Right lobe of liver (tissue), 6 donors: ENCODE measurements at places on chromosomes 7 and 10.

DNA sequence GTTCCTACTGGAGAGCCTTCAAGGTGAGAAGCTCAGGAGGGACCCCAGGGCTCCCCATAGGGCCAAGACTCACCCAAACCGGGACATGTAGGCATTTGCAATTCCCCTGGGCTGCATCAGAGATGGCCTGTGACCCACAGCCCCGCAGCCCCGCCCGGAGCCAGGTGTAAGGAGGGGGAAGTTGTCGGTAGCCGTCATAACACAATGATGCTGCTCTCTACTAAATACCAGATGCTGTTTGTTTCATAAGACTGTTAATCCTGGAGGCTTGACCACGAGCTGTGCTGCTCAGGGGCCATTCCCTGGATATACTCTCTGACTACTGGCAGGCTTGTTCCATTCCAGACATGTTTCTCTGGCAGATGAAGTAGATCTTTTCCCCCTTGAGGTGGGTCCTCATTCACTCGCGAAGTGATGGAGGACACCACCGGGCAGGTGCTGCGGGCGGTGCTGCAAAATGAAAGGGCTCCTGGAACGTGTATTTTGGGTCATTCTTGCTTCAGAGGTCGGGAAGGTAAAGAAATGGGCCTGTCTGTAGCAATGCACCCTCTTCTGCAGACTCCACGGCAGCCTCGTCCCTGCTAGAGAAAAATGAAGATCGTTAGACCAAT, 61.1 kb downstream of the MKI67 start:
- H3K27ac ChIP-seq: peak overlapping the region; percentile 62
- no peaks in the 10 kb centered on the region for H3K4me1 ChIP-seq
- no peaks in the 10 kb centered on the region for H3K36me3 ChIP-seq
- DNase-seq: no peak

- DNase-seq: no peak
- peak overlapping the region; percentile 80 for H3K4me3 ChIP-seq
- no peaks in the 10 kb centered on the region for H3K4me1 ChIP-seq
These were observed 809 bp upstream of the OGA start for GRCh38 chr10:101818872-101819633.

DNA sequence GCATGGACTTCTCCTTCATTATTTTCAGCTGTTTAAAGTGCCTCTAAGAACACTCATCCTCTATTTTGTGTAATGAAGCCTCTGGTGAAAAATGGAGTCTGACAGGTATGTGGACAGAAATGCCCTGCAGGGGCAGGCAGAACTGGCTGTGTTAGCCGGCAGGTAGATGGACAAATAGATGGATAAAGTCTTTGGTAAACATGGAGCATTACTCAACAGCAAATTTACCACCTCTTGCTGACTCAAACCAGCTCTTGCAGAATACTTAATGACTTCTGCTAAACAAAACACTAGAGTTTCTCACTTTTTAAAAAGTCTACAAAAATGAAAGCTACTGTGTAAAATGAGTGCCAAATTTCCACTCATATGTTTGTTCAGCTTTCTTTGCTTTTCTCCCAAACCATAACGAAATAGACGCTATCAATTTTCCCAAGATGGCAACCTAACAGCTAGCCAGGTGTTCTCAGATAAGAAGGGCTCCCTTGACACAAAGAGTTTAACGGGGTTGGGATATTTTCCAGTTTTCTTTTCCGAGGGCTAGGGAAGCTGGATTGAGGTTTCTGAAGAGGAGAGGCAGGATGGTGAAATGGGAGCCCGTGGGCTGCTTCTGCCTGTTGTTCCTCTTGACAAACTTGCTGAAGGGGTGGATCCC, 71.9 kb upstream of the HABP2 start:
- DNase-seq: peak; percentile 60
- H3K4me1 ChIP-seq: peaks cover 19% of the 10 kb centered on the region
- H3K36me3 ChIP-seq: no peaks in the 10 kb centered on the region
- H3K27me3 ChIP-seq: no peaks in the 10 kb centered on the region
- no peak overlapping the region for H3K4me3 ChIP-seq

DNA sequence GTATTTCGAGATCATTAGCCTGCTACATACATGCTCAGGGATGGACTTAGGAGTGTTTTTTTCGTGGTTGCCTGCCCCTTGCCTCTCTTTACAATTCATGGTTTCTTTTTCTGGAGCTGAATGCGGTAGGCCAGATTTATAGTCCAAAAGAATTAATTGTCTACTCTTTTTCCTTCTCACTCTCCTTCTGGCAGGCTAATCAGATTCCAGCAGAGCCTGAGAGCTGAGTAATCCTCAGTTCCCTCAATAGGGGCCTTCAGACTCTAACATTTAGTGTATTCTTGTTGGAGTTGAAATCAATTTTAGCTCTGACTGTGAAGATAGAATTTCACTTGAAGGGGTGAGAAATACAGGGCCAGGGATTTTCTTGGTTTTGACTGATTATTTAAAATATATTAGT, 16.4 kb downstream of the SORCS3 start:
- H3K4me3 ChIP-seq: no peak overlapping the region
- DNase-seq: no peak
- no peaks in the 10 kb centered on the region for H3K36me3 ChIP-seq
- no peak overlapping the region for H3K27ac ChIP-seq
- H3K27me3 ChIP-seq: no peaks in the 10 kb centered on the region
- no peaks in the 10 kb centered on the region for H3K4me1 ChIP-seq

- no peaks in the 10 kb centered on the region for H3K4me1 ChIP-seq
- no peaks in the 10 kb centered on the region for H3K27me3 ChIP-seq
- H3K4me3 ChIP-seq: no peak overlapping the region
- H3K27ac ChIP-seq: no peak overlapping the region
- H3K36me3 ChIP-seq: no peaks in the 10 kb centered on the region
These were observed 28.4 kb upstream of the AGK start for GRCh38 chr7:141522657-141523342.

GRCh38 chr10:93369588-93370164, 112.5 kb downstream of the MYOF start:
- DNase-seq: no peak
- no peaks in the 10 kb centered on the region for H3K4me1 ChIP-seq
- no peak overlapping the region for H3K4me3 ChIP-seq
- no peak overlapping the region for H3K27ac ChIP-seq
- no peaks in the 10 kb centered on the region for H3K36me3 ChIP-seq

DNA sequence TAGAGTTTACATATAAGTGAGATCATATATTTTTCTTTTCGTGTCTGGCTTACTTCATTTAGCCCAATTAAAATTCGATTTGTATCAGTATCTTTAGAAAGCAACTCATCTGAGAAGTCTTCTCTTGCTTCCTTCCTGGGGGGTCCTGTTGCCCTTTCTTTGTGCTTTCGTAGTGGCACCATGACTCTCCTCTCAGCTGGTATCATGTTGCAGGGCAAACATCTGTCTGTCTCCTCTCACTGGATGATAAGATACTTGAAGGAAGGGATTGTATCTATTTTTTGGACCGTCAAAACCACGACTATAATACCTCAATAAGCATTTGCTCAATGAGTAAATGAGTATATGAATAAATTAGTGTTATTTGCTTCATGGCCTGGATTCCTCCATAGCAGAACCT, 382.5 kb upstream of the SORCS1 start:
- no peaks in the 10 kb centered on the region for H3K4me1 ChIP-seq
- H3K36me3 ChIP-seq: no peaks in the 10 kb centered on the region
- H3K4me3 ChIP-seq: no peak overlapping the region
- H3K27ac ChIP-seq: no peak overlapping the region
- H3K27me3 ChIP-seq: no peaks in the 10 kb centered on the region

GRCh38 chr10:51145375-51145774, 71.1 kb downstream of the PRKG1 start:
- no peaks in the 10 kb centered on the region for H3K27me3 ChIP-seq
- no peak overlapping the region for H3K4me3 ChIP-seq
- no peak for DNase-seq
- no peak overlapping the region for H3K27ac ChIP-seq

GRCh38 chr7:16071246-16071857, 350.0 kb downstream of the CRPPA start:
- H3K4me1 ChIP-seq: no peaks in the 10 kb centered on the region
- no peaks in the 10 kb centered on the region for H3K36me3 ChIP-seq
- no peak for DNase-seq
- peak overlapping the region; percentile 34 for H3K4me3 ChIP-seq
- H3K27ac ChIP-seq: no peak overlapping the region

GRCh38 chr10:52314822-52315552, 906 bp downstream of the DKK1 start:
- H3K4me3 ChIP-seq: peak overlapping the region; percentile 46
- no peak overlapping the region for H3K27ac ChIP-seq
- peaks cover 19% of the 10 kb centered on the region for H3K4me1 ChIP-seq
- no peaks in the 10 kb centered on the region for H3K36me3 ChIP-seq
- DNase-seq: peak; percentile 27

DNA sequence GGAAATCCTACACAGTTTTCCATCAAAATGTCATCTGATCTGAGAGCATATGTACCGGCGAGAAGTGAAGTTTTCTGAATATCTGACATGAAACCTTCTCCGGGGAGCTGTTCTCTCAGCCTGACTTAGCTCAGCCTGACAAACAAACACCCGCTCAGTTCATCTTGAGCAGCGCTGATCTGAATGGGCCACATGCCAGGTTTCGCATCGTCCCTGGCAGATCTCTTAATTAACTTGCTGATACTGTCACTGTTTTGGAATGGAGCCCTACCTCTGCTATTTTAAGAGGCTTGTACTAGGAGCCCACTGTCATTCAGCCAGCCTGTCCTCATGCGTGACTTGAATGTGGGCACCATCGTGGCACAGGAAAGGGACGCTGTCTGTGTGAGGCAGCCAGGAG, 109.2 kb downstream of the STRA8 start:
- H3K4me3 ChIP-seq: no peak overlapping the region
- H3K27me3 ChIP-seq: no peaks in the 10 kb centered on the region
- H3K4me1 ChIP-seq: peaks cover 6% of the 10 kb centered on the region
- no peak overlapping the region for H3K27ac ChIP-seq
- no peak for DNase-seq
- H3K36me3 ChIP-seq: no peaks in the 10 kb centered on the region

DNA sequence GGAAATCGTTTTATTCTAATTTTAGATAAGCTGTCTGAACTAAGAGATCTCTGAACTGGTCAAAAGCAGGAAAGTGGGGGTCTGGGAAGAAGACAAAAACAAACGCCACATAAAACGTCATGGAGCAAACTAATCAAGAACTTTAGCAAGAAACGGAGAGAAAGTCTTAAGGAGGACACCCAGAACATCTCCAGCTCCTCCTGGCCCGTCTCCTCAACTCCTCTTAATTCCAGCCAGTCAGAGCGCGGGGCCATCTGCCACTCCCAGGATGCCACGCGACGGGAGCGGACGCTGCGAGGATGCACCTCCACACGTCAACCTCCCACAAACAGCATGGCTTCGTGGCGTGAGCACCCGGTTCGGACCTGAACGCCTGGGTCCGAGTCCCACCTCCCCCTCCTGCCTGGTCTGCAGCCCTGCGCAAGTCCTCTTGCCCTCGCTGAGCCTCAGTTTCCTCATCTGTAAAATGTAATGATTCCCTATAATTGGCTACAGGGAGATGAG, 598 bp downstream of the MMS19 start:
- peak; percentile 76 for DNase-seq
- peak overlapping the region; percentile 65 for H3K27ac ChIP-seq
- H3K36me3 ChIP-seq: no peaks in the 10 kb centered on the region
- H3K27me3 ChIP-seq: no peaks in the 10 kb centered on the region
- peaks cover 15% of the 10 kb centered on the region for H3K4me1 ChIP-seq

DNA sequence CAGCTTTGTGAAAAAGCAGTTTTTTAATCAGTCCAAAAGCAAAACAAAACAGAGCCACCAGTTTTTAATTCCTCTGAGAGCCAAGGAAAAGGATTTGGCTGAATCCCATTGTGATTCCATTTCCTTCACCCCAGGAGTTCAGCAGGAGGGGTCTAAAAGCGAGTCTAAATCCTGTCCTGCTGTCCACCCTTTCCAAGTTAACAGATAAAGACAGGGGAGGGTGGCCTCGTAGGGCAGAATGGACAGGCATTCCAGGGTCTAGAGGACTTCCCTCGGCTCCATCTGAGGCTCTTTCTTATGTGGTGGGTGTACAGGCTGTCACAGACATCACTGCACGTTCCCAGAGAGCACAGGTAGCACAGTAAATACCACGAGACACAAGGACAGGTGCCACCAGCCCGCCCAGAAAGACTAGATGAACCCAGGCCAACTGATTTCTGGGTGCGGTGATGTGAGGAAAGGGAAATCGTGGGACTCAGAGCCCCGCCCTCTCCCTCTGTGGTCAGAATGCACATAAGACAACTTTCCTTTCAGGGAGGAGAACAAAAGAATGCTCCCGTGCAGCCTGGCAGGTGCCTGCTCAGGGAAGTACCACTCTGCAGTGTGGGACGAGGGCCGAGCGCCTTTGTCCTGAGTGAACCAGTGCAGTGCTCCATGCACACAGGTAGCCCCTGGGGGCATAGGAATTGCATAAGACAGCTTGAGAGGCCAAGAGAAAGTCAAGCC, 119.7 kb downstream of the ABLIM1 start:
- DNase-seq: no peak
- H3K4me3 ChIP-seq: no peak overlapping the region
- peaks cover 4% of the 10 kb centered on the region for H3K36me3 ChIP-seq
- no peaks in the 10 kb centered on the region for H3K4me1 ChIP-seq
- no peaks in the 10 kb centered on the region for H3K27me3 ChIP-seq
- no peak overlapping the region for H3K27ac ChIP-seq

DNA sequence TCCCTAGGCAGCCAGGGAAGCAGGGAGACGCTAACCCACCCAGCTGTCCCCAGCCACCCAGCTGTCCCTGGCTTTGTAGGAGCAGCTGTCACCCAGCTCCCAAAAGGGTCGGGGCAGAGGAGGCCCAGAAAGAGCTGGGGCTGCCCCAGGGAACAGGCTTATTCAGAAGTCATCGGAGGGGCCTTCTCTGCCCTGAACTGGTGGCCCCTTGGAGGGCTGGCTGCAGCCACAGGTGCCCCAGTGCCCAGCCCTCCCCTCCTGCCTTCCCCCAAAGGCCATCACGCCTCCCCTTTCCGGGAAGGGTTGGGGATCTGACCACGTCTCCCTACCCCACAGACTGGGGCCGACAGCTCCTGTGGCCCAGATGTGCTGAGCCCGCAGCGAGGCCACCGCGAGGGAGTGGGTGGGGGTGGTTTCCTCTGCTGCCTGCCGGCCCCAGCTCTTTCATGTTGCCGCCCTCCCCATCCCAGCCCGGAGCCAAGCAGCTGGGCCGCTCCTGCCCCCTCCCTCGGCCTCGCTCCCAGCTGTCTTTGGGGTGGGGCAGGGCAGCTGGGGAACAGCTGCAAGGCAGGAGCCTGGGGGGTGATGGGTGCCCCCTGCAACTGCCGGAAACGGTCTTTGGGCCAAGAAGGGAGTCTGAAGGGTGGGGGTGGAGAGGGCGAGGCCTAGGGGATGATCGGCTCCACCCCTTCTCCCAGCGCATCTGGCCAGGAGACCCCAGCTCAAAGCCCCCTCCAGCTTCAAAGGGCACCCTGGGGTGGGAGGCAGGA, 16.8 kb downstream of the TRIM8 start:
- no peak overlapping the region for H3K4me3 ChIP-seq
- peaks cover 5% of the 10 kb centered on the region for H3K4me1 ChIP-seq
- peak; percentile 56 for DNase-seq
- H3K27ac ChIP-seq: no peak overlapping the region
- no peaks in the 10 kb centered on the region for H3K36me3 ChIP-seq
